PC-9 (cell line): ENCODE measurements at places on chromosomes 2 and 18. TPM values are rescaled to one million over a fixed set of nuclear protein-coding genes. Genes with fewer than 3 reads are reported as not detected.

POU3F3 gene
- not detected in 2 replicates for total RNA-seq

REG3G gene
- total RNA-seq = not detected in 2 replicates

MBP gene
- 37.9 and 44.4 TPM in 2 replicates for total RNA-seq

GRCh38 chr2:9945596-9945995 is 5.9 kb upstream of the GRHL1 start:
- no peaks in the 10 kb centered on the region for H3K36me3 ChIP-seq
- peak; percentile 23 for DNase-seq
- H3K4me1 ChIP-seq = peaks cover 65% of the 10 kb centered on the region
- H3K27ac ChIP-seq = peak overlapping the region; percentile 78; the same call in 1 of the 2 replicates

- H3K27me3 ChIP-seq = no peaks in the 10 kb centered on the region
- no peak overlapping the region for H3K4me3 ChIP-seq
- H3K4me1 ChIP-seq = peaks cover 13% of the 10 kb centered on the region; the same call in 1 of the 2 replicates
- no peak for DNase-seq
- H3K27ac ChIP-seq = no peak overlapping the region
- no peaks in the 10 kb centered on the region for H3K36me3 ChIP-seq
These were observed 1102.4 kb upstream of the ZEB2 start for GRCh38 chr2:145622285-145622684.

DNA sequence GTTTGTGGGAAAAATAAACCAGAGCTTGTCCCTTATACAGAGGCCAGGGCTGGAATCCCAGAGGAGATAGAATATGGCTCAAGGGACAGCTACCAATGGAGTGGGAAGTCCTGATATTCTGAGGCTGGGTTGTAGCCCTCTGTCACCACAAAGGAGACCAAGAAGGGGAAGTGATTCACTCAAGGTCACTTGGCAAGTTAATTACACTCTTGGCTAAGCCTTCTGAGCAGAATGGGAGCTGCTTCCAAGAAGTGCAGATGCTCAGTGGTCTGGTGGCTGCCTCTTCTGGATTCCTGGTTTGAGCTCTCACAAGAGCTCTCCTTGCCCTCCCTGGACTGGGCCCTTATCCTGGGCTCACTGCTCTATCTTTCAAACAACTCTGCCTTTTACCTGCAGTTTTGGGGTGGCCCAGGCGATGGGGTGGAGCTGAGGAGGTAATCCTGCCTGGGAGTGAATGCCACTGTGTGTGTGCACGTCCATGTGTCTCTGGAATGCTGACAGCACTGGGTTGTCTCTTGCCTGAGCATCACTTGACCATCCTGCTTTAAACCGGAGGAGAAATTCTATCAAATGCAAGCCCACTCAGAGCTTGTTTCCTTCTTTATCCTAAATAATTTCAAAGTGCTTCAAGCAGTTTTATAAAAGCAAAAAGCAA is 168.2 kb downstream of the KCNS3 start:
- H3K36me3 ChIP-seq = no peaks in the 10 kb centered on the region
- H3K27ac ChIP-seq = peak overlapping the region; percentile 79
- no peaks in the 10 kb centered on the region for H3K27me3 ChIP-seq
- no peak overlapping the region for H3K4me3 ChIP-seq
- H3K4me1 ChIP-seq = peaks cover 32% of the 10 kb centered on the region

SERPINB11 gene
- not detected in 2 replicates for total RNA-seq

GRCh38 chr2:127897531-127898211 is 11.9 kb upstream of the AMMECR1L start:
- H3K4me3 ChIP-seq = no peak overlapping the region
- no peak overlapping the region for H3K27ac ChIP-seq
- no peaks in the 10 kb centered on the region for H3K27me3 ChIP-seq
- H3K36me3 ChIP-seq = no peaks in the 10 kb centered on the region
- no peaks in the 10 kb centered on the region for H3K4me1 ChIP-seq

DNA sequence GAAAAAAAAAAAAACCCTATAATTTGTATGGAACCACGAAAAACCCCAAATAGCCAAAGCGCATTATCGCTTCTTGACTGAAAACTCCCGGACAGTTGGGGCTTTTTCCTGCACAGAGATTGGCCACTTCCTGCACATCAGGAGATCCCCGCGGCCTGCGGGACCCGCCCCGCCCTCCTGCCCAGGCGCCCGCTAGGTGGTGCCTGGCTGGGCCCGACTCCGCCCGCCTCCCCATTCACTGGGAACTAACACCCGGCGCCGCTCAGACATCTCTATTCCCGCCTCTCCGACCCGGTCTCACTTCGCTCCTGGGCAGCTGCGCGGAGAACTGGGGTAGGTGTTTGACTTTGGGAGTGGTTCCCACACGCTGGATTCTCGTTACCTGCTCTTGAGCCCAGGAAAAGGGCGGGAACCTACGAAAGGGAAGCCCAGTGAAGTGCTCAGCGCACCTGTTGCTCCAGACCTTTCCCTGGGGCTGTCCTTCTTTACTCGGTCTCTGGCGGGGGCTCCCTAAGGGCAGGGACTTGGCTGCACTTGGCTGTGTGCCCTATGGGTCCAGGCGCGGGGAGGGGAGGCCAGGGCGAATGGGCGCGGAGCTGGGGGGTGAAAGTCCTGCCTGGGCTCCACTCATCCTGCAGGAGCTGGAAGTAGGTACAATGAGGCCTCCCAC is at the start of gene HMSD:
TSS of gene HMSD (plus strand) at position 234 of the 670 bp plus-strand sequence. CDS start 4,155 bp downstream, outside the sequence.
- H3K4me1 ChIP-seq = no peaks in the 10 kb centered on the region
- no peaks in the 10 kb centered on the region for H3K36me3 ChIP-seq
- no peaks in the 10 kb centered on the region for H3K27me3 ChIP-seq
- no peak within 1 kb of the TSS for H3K27ac ChIP-seq
- DNase-seq = peak; percentile 28

DNA sequence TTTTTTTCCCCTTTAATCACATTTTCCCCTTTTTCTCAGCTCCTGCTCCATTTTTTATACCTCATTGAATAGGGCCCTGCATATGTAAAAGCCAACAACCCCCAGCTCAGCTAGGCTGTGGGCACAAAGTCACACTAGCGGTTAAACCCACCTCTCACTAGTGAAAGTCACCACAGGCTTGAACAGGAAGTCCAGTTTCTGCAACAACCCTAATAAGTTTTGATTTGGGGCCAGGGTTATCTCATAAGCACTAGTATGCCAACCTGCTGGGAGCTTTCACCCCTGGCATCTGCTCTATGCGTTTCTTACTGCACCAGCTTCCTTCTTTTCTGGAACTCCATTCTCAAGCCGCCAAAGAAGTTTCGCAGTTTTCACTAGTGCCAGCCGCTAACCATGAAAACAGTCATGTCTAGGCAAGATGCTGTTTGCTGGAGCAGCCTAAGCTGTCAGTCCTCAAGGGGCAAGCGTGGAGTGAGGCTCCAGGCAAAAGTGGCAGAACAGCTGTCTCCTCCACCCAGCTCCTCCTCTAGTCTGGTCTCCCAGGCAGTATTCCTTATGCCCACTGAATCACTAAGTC is 197.0 kb upstream of the MEIS1 start:
- H3K4me3 ChIP-seq = no peak overlapping the region
- no peaks in the 10 kb centered on the region for H3K27me3 ChIP-seq
- no peaks in the 10 kb centered on the region for H3K4me1 ChIP-seq
- no peaks in the 10 kb centered on the region for H3K36me3 ChIP-seq

DNA sequence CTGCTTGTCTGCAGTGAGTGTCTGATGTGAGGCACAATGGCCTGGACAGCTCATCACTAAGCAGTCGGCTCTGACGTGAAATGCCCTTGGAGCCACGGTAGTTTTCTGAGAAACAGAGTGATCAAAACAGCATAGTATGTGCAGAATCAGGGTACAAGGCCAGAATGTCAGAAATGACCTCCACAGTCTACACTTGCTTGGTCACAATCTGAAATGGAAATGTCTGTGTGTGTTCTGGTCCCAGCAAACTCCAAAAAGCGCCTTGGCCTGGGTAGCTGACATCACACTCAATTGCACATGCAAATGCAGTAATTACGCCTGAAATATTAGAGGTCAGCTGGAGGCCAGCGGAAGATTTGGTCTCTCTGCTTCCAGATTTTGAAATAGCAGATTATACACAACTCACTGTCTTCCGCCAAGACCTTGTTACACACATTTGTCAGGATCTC is 95.4 kb downstream of the CTAGE1 start:
- H3K4me3 ChIP-seq = no peak overlapping the region
- H3K36me3 ChIP-seq = no peaks in the 10 kb centered on the region
- H3K27ac ChIP-seq = no peak overlapping the region

GRCh38 chr2:6423157-6423556 is 442.6 kb downstream of the CMPK2 start:
- H3K27ac ChIP-seq = no peak overlapping the region
- no peak overlapping the region for H3K4me3 ChIP-seq
- no peaks in the 10 kb centered on the region for H3K4me1 ChIP-seq

- DNase-seq = peak; percentile 43
- H3K4me3 ChIP-seq = peak overlapping the region; percentile 95
- H3K27me3 ChIP-seq = no peaks in the 10 kb centered on the region
- peaks cover 45% of the 10 kb centered on the region for H3K4me1 ChIP-seq
- H3K27ac ChIP-seq = peak overlapping the region; percentile 77
- H3K36me3 ChIP-seq = no peaks in the 10 kb centered on the region
These were observed 651 bp downstream of the STK17B start for GRCh38 chr2:196170606-196171247.

GRCh38 chr18:30527226-30527625 is 515.3 kb downstream of the DSC3 start:
- H3K36me3 ChIP-seq = no peaks in the 10 kb centered on the region
- no peak overlapping the region for H3K4me3 ChIP-seq
- no peaks in the 10 kb centered on the region for H3K4me1 ChIP-seq
- DNase-seq = no peak
- H3K27me3 ChIP-seq = no peaks in the 10 kb centered on the region

GRCh38 chr2:176074919-176075425 is 8.8 kb downstream of the EVX2 start:
- H3K27ac ChIP-seq = no peak overlapping the region
- H3K36me3 ChIP-seq = no peaks in the 10 kb centered on the region
- peaks cover 79% of the 10 kb centered on the region for H3K27me3 ChIP-seq
- no peak for DNase-seq

- H3K4me3 ChIP-seq = no peak overlapping the region
- peak overlapping the region; percentile 95 for H3K27ac ChIP-seq
- H3K27me3 ChIP-seq = no peaks in the 10 kb centered on the region
- no peak for DNase-seq
- no peaks in the 10 kb centered on the region for H3K36me3 ChIP-seq
These were observed 12.6 kb downstream of the GNLY start for GRCh38 chr2:85706599-85707296.

- no peaks in the 10 kb centered on the region for H3K27me3 ChIP-seq
- peaks cover 33% of the 10 kb centered on the region for H3K4me1 ChIP-seq
- H3K27ac ChIP-seq = peak overlapping the region; percentile 70
- H3K4me3 ChIP-seq = no peak overlapping the region
- DNase-seq = peak; percentile 26
- H3K36me3 ChIP-seq = no peaks in the 10 kb centered on the region
These were observed 94.6 kb upstream of the SCG2 start for GRCh38 chr2:223696719-223697118.

SNRPD1 gene
- total RNA-seq = 56.0 and 57.6 TPM in 2 replicates

- H3K4me1 ChIP-seq = no peaks in the 10 kb centered on the region
- H3K4me3 ChIP-seq = no peak overlapping the region
- H3K27ac ChIP-seq = no peak overlapping the region
These were observed 65.0 kb downstream of the NCK2 start for GRCh38 chr2:105809723-105810122.

DNA sequence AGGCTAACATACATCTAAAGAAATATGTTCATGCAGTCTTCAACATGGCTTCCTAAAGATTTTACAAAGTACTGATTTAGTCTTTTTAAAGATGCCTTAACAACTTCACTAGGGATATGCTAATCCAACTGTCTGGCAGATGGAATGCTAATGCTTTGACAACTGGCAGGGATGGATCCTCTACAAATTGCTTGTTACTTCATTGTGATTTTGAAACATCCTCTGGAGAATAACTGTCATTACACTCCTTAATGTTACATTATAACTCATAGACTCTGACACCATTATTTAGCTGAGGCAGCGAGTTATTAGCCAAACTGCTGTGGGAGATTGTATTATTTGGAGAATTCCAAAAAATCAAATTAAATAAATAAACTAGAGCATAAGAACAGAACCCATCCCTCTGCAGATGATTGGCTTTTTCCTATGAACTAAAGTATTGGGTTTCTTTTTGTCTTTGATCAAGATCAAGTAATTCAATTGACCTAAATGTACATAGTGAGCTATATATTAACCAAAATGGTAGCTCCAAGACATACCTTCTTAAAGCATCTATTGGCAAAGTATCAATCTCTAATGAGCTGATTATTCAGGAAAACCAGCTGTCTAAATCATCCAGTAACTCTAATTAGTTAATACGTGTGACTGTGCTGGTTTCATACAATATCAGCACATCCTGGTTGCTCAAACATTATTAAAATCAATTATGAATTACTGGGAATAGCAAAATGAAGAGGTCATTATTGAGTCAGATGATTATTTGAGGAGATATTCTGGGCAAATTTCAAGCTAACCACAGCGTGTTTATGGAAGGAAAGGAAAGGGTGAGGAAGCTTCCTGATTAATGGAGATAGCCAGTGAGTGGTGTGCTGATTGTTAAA is 321.3 kb upstream of the TFPI start:
- no peaks in the 10 kb centered on the region for H3K36me3 ChIP-seq
- no peak for DNase-seq
- H3K4me3 ChIP-seq = no peak overlapping the region
- H3K27ac ChIP-seq = no peak overlapping the region
- no peaks in the 10 kb centered on the region for H3K4me1 ChIP-seq
- no peaks in the 10 kb centered on the region for H3K27me3 ChIP-seq

DNA sequence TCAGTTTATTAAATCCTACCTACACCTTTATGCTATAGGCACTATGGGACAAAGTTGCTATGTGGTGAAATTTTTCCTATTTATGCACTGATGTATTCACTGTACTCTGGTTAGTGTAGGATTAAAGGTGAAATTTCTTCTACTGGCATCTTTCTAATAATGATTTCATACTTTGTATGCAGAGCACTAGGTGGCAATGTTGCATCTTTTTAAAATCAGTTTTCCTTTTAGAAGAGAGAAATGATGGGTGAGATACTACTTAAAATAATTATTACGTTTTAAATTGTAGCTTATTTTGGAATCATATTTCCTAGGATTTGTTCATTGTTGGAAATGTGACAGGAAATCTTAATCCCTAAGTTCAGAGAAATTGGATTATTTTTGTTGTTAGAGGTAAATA is 150.9 kb downstream of the CD8B2 start:
- H3K36me3 ChIP-seq = no peaks in the 10 kb centered on the region
- H3K4me1 ChIP-seq = no peaks in the 10 kb centered on the region
- H3K27ac ChIP-seq = no peak overlapping the region
- H3K4me3 ChIP-seq = no peak overlapping the region

GRCh38 chr2:142981756-142982155 is 104.3 kb downstream of the KYNU start:
- H3K4me3 ChIP-seq = no peak overlapping the region
- no peaks in the 10 kb centered on the region for H3K27me3 ChIP-seq
- H3K36me3 ChIP-seq = no peaks in the 10 kb centered on the region
- H3K27ac ChIP-seq = no peak overlapping the region
- no peak for DNase-seq
